ENCODE measurements at places on chromosomes 5 and 9.
A peak's percentile ranks its signal among the peaks of the same experiment; 100 is the strongest.

GRCh38 chr5:33065131-33065530 lies 354.0 kb downstream of the NPR3 start:
- no peak for DNase-seq

GRCh38 chr5:22835686-22836085 lies 17.5 kb downstream of the CDH12 start:
- no peak for DNase-seq

DNA sequence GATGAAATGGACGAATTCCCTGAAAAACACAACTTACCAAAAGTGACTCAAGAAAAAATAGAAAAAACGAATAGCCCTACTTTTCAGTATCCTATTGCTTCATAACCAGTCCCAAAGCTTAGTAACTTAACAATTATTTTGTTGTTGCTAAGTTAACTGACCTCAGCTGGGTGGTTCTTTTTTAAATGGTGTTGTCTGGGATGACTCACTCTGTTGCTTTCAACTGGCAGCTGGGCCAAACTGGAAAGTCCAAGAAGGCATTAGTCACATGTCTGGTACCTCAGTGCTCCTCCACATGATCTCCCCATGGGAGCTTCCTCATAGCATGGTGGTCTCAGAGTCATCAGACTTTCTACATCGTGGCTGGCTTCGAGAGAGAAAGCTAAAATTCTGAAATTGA lies 47.8 kb upstream of the ADAMTS2 start:
- DNase-seq = no peak

GRCh38 chr9:121262953-121263352 lies 5.0 kb upstream of the GSN start:
- no peak for DNase-seq

DNA sequence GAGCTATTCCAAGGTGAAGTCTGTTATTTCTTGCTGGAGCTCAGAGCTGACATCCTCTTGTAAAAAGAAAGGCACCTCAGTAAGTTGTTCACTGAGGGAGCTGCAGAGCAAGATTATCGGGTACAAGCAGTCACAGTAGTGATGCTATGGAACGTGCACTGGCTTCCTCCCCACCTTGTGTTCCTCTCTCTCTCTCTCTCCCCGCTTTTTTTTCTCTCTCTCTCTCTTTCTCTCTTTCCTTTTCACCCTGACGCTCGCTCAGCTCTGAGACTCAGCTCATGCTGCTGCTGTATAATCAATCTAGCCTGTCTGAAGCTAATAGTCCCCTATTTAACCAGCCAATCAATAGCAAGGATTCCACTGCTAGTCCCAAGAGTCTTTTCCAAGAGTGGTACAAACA lies 587.6 kb upstream of the CDH18 start:
- DNase-seq = no peak

- no peak for DNase-seq
Measured at GRCh38 chr9:127166111-127166510, 43.7 kb upstream of the ANGPTL2 start.

- DNase-seq = no peak
Measured at GRCh38 chr9:27856054-27856453, 282.8 kb upstream of the C9orf72 start.

GRCh38 chr5:149838881-149839739 lies 105.5 kb downstream of the PDE6A start:
- no peak for DNase-seq

DNA sequence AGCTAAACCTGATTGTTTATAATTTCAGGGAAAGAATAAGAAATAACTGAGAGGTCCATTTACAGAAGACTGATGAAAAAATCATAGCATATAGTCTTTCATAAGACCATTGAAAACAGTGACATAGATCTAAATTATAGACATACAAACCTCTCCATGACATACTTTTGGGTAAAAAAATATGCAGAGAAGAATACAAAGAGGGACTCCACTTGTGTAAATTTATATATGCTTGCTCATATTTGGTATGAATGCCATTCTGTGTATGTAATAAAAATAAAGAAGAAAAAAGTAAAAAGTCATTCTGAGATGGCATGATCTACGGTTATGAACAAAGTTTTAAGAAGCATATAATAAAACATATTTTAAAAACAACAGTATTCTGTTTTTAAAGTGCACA lies 310.7 kb downstream of the ASTN2 start:
- no peak for DNase-seq

GRCh38 chr5:169944922-169945680 lies 35.2 kb downstream of the INSYN2B start:
- DNase-seq = peak; percentile 2

DNA sequence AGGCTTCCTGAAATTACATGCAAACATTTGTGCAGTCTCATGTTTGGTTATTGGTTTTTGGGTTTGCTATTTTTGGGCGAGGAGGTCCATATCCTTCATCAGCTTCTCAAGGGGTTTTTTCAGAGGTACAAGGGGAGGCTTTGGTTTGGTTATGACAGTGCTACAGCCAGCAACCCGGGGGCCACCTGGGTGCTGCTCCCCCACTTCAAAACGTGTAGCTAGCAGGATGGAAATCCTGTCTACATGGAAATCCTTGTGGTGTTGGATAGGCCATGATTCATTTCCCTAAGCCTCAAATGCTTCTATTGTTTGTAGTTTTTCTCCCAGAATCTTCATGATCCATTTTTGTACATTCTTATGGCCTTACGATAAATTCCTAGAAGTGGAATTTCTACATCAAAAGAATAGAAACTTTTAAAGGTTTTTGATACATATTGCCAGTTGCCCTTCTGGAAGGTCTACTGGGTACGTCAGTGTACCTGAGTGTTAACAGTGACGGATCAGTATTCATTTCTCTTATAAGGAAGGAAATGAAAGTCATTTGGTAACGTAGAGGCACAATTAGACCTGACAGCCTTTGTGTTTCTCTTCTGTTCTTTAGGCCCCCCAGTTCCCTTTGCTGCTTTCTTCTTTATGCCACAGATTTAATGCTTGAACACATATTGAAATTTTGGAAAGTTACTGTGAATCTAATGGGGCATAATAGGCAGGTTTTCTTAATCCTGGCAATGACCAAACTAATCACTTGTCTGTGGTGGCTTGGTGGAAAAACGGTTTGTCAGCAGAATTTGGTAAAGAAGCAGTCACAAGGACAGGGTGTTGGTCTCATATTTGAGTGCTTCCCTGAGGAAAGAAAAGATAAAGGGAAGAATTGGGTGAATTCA lies 69.7 kb upstream of the ABL1 start:
- no peak for DNase-seq

DNA sequence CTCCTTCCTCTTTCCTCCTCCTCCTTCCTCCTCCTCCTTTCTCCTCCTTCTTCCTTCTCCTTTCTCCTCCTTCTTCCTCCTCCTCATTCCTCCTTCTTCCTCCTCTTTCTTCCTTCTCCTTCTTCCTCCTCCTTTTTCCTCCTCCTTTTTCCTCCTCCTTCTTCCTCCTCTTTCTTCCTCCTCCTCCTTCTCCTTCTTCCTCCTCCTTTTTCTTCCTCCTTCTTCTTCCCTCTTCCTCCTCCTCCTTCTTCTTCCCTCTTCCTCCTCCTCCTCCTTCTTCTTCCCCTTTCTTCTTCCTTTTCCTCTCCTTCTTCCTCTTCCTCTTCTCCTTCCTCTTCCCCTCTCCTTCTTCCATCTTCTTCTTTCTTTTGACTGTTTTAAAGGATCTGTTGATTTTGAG lies 538.8 kb downstream of the TMEM38B start:
- no peak for DNase-seq

GRCh38 chr5:7683753-7684152 lies 167.2 kb downstream of the CFAP90 start:
- DNase-seq = no peak

DNA sequence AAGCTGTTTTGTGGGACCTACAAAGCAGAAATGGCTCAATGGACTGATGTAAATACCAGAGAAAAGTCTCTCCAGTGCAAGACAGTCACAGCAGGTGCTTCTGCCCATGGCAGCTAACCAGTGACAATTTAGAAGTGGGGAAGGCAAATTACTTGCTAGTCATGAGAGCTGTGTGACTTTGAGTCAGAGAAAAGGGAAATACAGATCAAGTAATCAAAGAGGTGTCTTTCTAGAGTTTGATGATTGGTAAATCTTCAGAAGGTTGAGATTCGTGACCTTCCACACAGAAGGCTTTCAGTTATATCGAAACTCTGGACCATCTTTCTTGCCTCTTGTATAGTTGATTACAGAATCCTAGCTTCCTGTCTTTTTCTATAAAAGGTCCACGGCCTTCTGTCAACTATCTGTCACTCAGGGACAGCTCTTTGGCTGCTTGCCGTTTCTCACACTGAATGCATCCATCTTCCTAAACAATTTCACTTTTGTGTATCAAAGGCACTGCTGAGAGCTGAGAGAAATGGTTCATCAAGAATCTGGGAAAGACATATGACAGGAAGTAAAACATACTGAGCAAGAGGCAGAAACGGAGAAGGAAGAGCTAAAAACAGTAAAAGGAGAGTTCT lies 993.9 kb upstream of the ACO1 start:
- no peak for DNase-seq

DNA sequence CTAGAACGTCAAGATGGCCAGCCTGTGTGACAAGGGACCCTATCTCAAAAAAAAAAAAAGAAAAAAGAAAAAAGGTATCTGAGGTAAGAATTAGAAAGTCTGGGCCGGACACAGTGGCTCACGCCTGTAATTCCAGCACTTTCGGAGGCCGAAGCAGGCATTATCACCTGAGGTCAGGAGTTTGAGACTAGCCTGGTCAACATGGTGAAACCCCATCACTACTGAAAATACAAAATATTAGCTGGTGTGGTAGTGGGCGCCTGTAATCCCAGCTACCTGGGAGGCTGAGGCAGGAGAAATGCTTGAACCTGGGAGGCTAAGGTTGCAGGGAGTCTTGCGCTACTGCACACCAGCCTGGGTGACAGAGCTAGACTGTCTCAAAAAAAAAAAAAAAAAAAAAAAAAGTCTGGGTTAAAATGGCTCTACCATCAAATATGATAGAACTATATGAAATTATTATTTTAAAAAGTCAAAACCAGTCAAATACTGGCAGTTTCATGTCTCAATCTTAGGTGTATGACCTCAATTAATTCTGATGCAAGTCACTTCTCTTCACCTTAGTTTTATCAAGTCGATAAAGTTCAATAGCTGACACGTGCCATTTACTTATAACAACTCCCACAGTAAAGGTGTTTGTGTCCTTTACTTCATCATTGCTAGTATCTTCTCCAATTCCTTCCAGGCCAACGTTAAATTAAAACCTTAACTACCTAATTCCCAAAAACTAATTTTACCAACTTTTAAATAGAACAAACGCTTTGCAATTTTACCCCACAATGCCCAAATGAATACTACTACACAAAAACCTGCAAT lies 1.1 kb downstream of the RPS23 start:
- DNase-seq = peak; percentile 44

DNA sequence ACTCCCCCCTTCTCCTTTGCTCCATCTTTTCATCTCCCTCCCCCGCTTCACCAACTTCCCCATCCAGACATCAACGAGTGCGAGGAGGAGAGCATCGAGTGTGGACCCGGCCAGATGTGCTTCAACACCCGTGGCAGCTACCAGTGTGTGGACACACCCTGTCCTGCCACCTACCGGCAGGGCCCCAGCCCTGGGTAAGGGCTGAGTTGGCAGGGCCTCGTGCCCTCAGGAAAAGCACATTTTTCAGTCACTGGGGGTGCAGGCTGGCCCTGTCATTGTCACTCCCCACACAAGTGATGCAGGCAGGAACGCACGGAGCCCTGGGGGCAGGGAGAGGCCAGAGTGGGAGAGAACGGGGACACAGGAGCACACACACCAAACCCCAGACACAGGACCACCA lies 12.4 kb upstream of the ASS1 start:
- DNase-seq = no peak

- DNase-seq = no peak
Measured at GRCh38 chr5:175692235-175692995, 34.5 kb downstream of the HRH2 start.

GRCh38 chr5:174454464-174454863 lies 269.9 kb upstream of the MSX2 start:
- no peak for DNase-seq

- no peak for DNase-seq
Measured at GRCh38 chr5:92353107-92354030, 970.3 kb upstream of the ARRDC3 start.

GRCh38 chr9:3397766-3398165 lies 128.0 kb downstream of the RFX3 start:
- DNase-seq = no peak

GRCh38 chr5:138233280-138233679 lies 20.2 kb upstream of the CDC23 start:
- no peak for DNase-seq

- DNase-seq = no peak
Measured at GRCh38 chr9:121562301-121562700, 62.7 kb upstream of the GGTA1 start.

DNA sequence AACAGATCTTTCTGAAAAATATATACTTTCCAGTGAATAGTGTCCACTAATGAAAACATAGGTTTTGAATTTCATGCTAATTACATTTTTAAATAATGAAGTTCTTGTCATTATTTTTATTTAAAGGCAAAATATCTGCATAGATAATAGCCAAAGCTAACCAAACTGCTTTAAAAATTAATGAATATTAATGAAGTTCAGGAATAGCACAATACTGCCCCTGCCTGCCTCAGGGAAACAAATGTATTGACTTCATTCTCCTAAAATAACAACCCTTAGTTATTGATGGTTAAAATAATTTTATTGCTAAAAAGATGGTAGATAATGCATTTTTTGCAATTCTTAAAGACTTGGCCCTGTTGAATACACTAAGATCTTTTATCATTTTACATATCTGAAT lies 103.6 kb upstream of the SSBP2 start:
- DNase-seq = peak; percentile 60

DNA sequence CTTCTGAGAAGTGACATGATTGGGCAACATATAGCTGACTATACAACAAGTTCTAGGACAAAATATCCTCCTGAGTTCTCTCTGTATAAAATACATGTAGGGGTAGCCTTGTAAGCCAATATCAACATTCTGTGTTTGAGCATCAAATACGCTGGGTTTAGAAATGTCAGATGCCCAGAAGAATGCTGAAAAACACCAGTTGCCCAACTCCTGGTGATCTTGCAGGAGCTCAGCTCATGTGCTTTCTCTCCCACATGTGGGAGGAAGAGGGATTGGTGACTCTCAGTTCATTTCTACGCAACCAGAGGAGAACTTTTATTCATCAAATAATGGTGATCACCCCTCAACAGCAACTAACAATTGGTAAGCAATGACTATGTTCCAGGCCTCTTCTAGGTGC lies 810.9 kb upstream of the ACO1 start:
- no peak for DNase-seq

- no peak for DNase-seq
Measured at GRCh38 chr9:97673922-97674321, 23.2 kb downstream of the XPA start.

- DNase-seq = no peak
Measured at GRCh38 chr9:129607027-129607387, 13.9 kb downstream of the C9orf50 start.

Measured in erythroblast (primary cell).